ENCODE measurements at places on chromosomes 3 and 15.

GRCh38 chr3:152843955-152844354 lies 9.0 kb downstream of the P2RY1 start:
- DNase-seq, result no peak

GRCh38 chr15:81858136-81858535 lies 187.7 kb downstream of the MEX3B start:
- no peak for DNase-seq

- no peak for DNase-seq
Observed at GRCh38 chr15:93500155-93500554, 411.1 kb upstream of the RGMA start.

DNA sequence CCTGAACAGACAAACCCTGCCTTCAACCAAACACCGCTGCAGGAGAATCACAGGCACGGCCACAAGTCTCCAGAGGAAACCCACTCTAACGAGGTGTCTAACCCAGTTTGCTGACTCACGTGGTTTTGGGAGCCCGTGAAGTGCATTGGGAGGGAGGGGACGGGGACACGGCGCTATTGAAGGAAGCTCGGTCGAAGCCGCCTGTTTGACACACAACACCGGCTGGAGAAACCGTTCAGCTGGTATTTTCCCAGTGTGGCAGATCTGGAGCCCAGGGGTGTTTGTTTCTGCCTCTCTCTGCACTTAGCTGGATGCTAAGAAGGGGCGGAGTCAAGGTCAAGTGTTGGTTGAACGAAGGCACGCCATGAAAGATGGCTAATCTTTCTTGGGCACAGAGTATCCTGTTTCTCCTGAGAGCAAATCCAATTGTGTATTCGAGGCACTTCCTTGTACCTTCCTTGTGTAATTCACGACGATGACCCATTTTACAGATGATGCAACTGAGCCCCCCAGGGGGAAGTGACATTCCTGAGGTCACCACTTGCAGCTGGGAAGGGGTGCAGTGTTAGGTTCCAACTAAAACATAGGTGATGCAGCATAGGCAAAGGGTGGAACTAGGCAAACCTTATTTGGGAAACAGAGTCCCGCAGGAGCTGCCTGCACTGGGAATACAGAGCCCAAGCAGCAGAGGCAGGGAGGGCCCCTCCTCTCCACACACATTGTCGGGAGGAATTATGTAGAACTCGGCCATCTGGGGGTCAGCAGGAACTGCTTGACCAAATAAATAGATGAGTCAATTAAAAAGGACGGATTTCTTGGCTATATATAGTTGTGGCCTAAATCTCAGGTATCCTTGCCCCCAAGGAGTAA lies 22.5 kb downstream of the SLC6A6 start:
- DNase-seq, result peak; percentile 4

DNA sequence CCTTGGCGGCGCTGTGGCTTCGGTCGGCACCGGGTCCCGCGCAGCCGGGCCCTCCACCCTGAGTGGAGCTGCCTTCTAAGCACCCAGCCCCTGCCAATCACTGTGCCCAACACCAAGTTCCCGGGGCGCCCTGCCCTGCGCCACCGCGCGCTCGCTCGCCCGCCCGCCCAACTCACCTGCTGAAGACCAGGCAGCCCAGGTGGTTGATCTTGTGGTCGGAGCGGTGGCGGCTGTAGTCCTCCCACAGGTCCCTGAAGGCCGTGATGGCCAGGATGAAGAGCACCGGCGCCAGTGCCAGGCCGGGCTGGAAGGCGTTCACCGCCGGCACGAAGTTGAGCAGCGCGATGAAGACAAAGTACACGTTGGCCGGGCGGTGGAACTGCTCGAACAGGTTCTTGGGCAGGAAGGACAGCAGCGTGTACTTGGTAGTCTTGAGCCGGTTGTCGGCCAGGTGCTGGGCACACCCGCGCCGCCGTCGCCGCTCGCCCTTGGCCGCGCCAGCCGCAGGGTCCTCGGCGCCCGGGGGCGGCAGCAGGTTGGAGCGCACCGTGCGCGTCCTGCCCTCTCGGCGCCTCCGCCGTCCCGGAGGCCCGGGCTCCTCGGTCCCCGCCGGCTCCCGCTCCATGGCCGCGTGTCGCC lies 536 bp downstream of the ATP10A start:
- no peak for DNase-seq

- no peak for DNase-seq
Observed at GRCh38 chr3:98588065-98588464, 5.3 kb downstream of the CPOX start.
